ENCODE measurements at places on chromosomes 2 and 18.

DNA sequence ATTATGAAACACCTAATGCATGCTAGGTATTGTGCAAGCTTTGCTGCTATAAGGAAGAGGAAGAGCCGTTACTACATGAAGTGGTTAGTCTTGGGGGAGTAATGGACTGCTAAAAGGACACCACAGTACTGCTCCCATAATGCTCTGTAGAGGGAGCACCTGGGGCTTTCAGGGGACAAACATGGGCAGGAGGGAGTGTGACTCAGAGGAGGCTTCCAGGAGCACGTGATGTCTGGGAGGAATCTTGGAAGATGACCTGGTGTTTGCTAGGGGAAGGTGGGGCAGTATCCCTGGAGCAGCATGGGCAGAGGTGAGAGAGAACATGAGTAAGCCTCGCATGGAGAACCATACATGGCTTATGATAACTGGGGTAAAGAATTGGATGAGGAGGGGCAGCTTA is 18.8 kb downstream of the MAPK4 start:
- no peak for DNase-seq

GRCh38 chr2:125698280-125698679 is 957.7 kb upstream of the GYPC start:
- no peak for DNase-seq

GRCh38 chr2:65528241-65528574 is 95.8 kb upstream of the SPRED2 start:
- no peak for DNase-seq

GRCh38 chr2:241248289-241248688 is 59.8 kb downstream of the ANO7 start:
- no peak for DNase-seq

Measured in neural progenitor cell (in vitro differentiated cells).